ENCODE measurements at places on chromosomes 5 and 9.

- peak; percentile 87 for DNase-seq
These were observed at the start of gene C1QTNF3 for GRCh38 chr5:34043099-34043876. Gene C1QTNF3 (minus strand): TSS chr5:34043213. CDS start chr5:34043125, 88 bp downstream.

- no peak for DNase-seq
These were observed 100.5 kb upstream of the CCDC152 start for GRCh38 chr5:42655982-42656650.

DNA sequence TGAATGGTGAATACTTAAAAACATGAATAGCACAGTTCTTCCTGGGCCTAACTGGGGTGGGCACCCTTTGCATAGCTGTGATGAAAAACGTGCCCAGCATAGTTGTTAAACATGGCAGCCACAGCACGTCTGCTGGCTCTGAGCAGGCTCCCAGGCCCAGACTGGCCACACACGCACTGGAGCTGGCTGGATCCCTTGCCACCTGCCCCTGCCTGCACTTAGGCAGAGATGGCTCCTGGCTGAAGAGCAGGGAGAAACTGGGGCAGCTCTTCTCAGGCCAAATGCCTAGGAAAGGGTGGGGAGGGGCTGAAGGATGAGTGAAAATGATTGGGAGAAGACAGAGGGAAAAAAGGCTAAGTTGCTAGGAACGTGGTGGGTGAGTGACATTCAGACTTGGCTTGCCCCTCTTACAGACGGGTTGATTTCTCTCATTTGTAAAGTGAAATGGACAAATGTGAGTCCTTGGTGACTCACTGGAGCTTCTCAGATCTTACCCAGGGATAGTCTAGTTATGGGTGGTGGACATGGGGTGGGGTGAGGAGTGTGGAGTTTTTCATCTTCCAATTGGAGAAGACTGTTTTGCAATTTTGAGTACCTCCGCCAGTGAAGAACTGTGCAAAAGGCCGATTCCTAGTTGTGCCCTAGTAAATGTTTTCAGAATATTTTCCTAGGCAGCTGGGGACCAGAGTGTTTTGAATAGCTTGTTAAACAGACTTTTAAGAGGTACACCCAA is 42.4 kb downstream of the TRIO start:
- no peak for DNase-seq

- DNase-seq: no peak
These were observed 65.6 kb upstream of the CKMT2 start for GRCh38 chr5:81167544-81167943.

- DNase-seq: no peak
These were observed 1188.0 kb upstream of the CDH9 start for GRCh38 chr5:28226407-28226806.

GRCh38 chr5:157431544-157432200 is 28.3 kb upstream of the NIPAL4 start:
- DNase-seq: no peak

GRCh38 chr9:14511452-14511851 is 181.8 kb downstream of the ZDHHC21 start:
- no peak for DNase-seq

- DNase-seq: no peak
These were observed 215.8 kb upstream of the CYLC2 start for GRCh38 chr9:102779356-102779755.

DNA sequence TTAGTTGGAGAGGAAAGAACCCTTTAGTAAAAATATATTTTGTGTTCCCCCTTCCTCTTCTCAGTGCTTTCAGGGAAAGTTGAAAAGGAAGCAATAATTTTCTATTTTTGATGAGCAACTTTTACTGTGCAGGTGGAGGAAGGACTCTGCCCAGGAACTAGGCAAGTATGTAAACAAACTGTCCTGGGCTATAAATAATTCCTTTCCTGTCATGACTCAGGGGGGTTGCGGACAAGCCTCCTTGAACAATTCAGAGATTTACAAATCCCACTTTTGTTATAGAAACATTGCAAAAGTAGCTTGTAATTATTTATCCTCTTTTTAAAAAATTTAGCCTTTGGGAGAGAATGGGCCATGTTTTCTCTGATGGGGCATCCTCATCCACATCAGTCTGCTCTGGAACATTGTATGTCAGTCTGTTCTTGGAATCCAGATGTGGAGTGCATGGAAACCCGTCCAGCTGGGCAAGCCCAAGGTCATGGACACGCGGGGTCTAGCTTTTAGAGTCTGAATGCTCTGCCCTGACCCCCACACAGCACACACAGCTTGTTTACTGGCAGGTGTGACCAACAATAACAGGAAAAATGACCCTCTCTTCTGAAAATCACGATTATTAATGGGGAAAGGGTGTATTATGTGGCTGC is 127.6 kb downstream of the GADD45G start:
- DNase-seq: no peak

- peak; percentile 67 for DNase-seq
These were observed 1.7 kb upstream of the PTPN3 start for GRCh38 chr9:109499631-109500410.

- no peak for DNase-seq
These were observed 193.9 kb downstream of the RFK start for GRCh38 chr9:76200315-76200714.

DNA sequence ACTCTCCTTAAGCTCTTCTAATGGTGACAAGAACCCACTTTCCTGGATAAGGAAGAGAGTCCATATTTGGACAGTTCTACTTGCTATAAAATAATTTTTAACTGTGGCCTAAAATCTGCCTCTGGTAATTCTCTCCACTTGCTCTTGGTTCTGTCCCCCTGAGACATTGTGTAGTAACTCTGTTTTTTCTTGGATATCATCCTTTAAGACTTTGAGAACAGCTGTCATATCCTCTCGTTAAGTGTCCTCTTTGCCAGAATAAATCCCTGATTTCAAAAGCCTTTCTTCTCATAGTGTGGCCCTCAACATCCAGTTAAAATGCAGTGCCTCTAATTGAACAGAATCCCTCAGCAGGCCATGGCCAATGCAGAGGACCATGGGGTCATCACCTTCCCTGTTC is 101.5 kb downstream of the ARHGEF28 start:
- no peak for DNase-seq

DNA sequence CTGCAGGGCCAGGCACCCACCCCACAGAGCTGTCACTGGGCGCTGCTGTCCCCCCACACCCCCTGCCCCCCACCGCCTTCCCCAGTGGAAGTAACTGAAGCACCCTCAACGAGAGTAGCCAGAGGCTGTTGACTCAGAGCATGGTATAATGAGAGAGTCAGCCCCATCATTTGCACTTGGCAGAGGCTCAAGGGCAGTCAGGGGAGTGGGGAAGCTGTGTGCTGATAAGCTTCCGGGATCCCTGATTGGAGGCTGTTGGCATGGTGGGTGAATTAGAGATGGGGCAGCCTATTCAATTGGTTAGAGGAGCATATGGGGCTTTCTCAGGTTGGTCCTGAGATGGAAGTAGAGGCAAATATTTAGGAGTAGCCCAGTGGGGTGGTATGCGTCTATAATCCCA is 77.1 kb upstream of the GOLM1 start:
- no peak for DNase-seq

GRCh38 chr5:133454442-133454841 is 157.9 kb downstream of the FSTL4 start:
- no peak for DNase-seq

DNA sequence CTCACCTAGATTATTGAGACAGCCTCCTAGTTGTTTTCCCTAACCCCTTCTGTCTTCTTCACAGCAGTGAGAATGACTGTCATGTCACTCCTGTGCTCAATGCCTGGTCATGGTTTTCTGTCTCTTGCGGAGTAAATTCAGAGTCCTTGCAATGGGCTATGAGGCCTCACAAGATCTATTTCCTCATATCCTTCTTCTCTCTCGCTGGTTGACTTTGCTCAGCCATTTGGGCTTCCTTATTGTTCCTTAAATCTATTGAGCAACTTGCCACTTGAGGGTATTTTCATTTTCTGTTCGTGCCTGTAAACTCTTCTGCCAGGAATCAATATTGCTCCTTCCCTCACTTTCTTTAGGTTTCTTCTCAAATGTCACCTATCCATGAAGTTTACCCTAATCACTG is 9.0 kb downstream of the PPP3R2 start:
- no peak for DNase-seq

DNA sequence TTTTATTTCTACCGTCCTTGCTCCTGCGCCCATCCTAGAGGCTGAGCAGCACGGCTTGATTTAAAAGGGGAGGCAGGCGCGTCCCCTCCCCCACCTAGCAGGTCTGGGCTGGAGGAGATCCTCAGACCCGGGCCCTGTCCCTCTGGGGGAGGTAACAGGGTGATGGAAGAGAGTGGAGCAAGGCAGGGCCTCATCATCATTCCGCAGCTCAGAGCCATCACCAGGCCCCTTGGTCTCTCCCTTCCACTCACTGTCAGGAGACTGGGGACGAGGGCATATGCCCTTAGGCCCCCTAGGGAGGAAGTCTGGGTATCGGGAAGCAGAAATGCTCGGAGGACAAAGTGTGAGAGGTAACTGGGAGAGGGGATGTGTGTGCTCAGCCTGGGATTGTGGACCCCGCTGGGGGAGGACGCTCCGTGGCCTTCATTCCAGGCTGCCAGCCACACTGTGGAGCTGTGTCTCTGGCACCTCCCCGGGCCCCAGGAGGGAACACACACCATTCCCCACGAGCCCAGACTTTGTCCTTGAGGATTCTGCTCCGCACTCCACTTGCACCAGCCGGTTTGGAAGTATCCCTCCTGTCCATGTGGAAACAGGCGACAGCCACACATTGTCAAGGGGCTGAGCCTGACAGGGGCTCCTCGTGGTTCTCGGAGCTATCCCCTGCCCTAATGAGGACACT is 761 bp downstream of the REEP2 start:
- no peak for DNase-seq

DNA sequence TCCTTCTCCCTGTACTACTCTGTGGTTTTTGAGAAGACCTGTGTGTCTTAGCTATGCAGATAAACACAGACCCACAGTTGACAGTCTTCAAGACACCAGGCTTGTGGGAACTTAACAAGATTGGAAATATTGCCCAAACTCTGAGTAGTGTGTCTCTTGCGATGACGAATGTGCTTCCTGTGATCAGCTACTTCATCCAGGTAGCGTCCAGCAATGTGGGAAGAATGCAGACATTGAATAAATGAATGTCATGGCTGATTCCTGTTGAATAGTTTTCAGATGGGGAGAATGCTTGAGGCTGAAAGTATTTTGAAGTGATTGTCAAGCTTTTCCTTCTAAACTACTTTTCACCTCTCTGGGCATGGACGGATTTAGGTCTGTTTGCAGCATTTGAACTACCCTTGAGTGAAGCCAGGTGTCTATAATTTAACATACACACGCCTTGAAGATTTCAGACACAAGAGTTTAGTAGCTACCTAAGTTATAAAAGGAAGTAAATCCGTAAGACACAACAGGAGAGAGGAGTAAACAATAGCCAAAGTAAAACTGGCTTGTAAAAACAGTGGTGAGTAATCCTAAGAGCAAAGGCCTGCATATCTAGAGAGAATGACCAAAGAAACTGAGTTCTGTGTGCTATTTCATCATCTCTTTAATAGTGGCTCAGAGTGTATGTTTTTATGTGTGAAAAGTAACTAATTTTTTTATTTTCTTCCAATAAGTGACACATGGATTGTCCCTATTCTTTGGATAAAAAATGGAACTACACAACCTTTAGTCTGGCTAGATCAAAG is 30.0 kb upstream of the ARL14EPL start:
- DNase-seq: no peak

DNA sequence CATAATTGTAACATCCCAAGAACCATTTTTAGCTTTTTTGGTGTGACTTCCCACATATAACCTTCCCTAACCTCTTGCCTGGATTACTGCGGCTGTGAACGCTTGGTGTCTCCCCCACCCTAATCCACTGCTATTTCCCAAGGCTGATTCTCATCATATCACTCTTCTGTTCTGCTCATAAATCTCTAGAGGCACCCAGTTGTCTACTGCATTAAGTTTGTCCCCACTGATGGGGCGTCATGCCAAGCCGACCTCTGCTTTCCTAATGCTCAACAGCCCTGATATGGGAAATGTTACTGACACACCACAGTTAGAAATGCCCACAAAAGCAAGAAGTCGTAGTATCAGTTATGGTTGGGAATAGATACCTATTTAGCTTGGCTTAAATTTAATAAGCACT is 24.4 kb downstream of the NPR3 start:
- DNase-seq: no peak

DNA sequence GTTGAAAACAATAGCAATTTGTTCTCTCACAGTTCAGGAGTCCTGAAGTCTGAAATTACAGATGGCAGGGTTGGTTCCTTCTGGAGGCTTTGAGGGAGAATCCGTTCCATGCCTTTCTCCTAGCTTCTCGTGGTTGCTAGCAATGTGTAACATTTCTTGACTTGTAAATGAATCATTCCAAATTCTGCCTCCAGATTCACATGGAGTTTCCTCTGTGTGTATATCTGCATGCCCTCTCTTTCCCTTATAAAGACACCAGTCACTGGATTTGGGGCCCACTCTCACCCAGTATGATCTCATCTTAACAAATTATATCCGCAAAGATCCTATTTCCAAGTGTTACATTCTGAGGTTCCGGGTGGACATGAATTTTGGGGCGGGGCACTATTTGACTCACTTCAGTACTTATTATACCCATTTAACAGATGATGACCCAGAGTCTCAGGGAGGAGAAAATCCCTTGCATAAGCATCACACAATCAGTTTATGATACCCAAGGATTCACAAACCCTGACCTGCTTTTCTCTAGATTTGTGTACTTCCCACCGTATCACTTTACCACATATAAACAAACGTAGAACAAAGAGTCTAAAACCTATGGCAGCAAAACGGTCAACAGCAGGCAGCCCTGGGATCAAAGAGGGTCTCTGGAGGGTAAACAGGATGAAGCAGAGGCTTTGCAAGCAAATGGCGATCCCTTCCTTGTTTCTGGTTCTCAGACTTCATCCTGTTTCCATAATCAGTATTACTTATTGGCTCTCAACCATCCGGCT is 93.7 kb downstream of the C9orf152 start:
- DNase-seq: no peak

GRCh38 chr9:14153310-14153720 is 160.6 kb downstream of the NFIB start:
- DNase-seq: no peak

DNA sequence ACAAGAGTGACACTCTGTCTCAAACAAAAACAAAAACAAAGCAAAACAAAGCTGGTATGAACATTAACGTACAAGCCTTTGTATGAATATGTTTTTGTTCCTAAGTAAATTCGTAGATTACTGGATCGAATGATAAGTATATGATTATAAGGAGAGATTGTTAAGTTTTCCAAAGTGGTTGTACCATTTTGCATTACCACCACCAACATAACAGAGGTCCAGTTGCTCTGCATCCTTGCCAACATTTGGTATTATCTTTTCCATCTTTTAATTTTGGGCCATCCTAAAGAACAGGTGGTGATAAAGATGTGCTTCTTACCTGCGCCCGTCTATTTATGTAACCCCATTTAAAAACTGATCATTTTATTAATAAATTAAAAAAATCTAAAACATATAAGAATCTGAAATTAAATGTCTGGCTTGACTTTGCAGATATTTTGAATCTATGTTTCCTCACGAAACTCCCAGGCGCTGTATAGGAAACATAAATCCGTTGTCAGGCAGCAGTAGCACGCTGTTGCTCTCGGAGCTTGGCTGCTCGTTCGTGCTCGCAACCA is 593 bp upstream of the NAA35 start:
- no peak for DNase-seq

- DNase-seq: no peak
These were observed 41.7 kb upstream of the SLC9A3 start for GRCh38 chr5:565782-566440.
